Right hindlimb (tissue), 1 donor: ENCODE measurements at places on chromosomes 5 and 9.

- no peak for DNase-seq
These were observed 4.1 kb upstream of the KCNMB1 start for GRCh38 chr5:170393235-170393634.

- DNase-seq, result no peak
These were observed 69.9 kb downstream of the PPARGC1B start for GRCh38 chr5:149799965-149800516.

DNA sequence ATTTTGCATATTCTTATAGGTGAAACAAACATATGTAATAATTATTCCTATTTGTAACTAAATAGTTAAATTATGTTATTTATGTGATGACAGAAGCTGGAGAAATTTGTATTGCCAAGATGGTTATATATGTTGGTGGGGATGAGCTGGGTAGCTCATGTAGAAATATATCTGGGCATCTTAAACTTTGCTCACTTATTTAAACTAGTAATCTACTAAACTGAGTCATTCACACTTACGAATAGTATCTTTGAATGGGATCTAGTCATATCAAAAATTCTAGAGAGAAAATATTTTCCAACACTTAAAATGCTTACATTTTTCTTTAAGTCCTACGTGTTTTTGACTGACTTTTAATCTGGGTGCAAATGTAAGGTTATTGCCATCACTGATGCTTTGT, 44.6 kb upstream of the EIF4EBP3 start:
- DNase-seq, result no peak

- DNase-seq, result no peak
These were observed 13.4 kb downstream of the LIFR start for GRCh38 chr5:38543074-38543473.

- DNase-seq, result no peak
These were observed 206.8 kb upstream of the ITGA1 start for GRCh38 chr5:52580921-52581320.

- no peak for DNase-seq
These were observed 146.5 kb downstream of the PAM start for GRCh38 chr5:102901424-102902134.

DNA sequence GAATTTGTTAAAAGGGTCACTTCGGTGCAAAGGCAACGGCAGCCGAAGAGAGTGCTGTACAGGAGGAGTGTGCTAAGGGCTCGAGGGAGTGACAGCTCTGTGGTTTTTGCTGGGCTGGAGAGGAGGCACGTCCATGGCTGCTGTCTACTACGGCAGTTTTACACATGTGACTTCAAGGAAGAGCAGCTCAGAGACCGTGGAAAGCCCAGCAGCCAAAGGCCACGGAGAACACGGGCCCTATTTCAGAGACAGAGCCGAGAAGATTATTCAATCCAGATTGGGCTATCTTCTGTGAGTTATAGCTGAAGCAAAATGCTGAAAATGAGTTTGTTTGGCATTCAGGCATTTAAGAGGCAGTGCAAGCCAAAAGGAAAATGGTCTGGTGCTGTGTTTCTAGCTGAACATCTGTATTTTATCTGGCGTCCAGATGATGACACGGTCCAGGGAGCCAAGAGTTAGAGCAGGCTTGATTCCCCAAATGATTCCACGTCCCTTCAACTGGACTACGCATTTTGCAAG, 96.4 kb downstream of the RFK start:
- peak; percentile 82 for DNase-seq

DNA sequence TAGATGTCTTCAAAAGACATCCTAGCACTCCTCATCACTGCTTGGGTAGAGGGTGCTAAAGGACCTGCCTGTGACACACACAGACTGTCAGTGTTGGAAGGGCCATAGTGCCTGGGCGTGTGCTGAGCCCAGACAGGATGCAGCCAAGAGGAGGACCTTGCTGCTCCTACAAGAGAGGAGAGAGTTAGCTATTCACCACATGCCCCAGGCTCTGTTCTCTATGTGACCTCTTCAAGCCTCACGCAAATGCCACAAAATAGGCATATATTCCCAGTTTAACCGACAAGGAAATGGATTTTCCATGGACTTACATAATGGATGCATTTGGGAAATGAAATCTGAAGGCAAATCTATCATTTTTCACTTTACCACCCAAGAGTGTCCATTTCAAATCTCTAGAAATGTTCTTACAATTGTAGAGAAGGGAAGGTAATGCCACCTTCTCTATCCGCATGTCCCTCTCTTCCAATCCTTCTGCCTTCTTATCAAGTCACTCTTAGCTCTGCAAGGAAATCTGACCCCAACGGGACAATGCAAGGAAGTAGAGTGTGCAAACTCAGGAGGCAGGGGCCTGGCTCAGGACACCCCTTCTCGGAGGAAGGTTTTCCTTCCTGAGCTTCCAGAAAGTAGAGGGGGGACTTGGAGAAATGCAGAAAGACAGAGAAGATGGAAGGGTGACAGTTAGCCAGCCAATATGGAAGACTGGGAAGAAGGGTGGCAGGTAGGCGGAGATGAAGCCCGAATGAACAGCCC, 49.5 kb downstream of the TRIM32 start:
- no peak for DNase-seq

DNA sequence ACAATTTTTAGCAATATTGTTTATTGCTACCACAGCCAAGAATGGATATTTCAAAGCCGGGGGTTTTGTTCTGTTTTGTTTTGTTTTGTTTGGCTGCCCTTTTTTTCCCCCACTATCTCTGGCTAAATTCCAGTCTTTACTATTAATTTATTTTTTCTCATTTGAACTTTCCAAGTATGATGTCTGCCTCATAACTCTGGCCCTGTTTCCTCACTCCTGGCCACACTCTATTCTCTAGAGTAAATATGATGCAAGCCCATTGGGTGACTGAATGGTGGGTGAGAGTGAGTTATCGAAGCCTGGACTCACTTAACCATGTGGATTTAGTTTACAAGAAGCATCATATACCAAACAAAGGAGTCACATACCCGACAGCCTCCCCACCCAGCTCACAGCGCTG, 41.9 kb downstream of the WDR36 start:
- DNase-seq, result peak; percentile 33

DNA sequence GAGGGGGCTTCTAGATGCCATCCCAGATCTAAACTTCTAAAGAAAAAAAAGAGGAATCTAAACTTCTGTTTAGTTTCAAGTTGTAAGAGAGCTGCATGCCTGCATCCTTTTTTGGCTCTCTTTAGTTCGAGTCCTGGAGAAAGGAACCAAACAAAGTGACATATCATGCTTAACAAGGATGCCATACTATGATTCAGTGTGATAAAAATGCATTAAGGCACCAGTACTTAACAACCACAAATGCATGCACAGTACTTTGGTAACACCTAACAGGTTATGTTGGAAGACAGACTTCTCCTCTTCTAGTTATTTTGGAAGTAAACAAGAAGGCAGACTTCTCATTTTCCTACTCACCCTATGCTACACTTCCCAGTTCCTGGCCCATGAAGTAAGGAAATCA, 27.3 kb downstream of the NME5 start:
- DNase-seq, result no peak

GRCh38 chr5:33364406-33364805, 76.4 kb upstream of the TARS1 start:
- no peak for DNase-seq

GRCh38 chr9:74497748-74498620, 849 bp downstream of the RORB start:
- peak; percentile 33 for DNase-seq

DNA sequence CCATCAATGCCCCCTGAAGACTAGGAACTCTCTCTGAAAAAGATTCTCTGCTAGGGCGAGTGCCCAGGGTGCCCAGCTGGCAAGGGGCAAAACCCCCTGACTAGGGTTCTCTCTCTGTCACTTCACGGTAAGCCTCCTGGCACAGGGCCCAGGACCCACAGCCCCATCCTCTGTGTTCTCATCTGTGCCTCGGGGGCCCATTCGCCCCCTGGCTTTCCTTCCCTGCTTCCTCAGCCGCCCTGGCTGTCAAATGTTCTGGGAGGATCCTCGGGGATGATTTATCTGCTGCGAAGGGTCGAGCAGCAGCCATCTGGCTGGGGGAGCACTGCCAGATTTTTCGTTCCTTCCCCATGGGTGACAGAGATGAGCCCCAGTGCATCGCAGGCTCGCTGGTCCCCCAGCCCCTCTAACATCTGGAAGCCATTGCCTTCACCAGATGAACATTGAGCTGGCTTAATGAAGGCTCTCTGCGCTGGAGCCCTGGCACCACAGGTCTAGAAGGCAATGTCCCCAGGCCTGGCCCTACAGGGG, 24.2 kb downstream of the HMCN2 start:
- peak; percentile 67 for DNase-seq

- peak; percentile 87 for DNase-seq
These were observed 19.8 kb upstream of the NSD1 start for GRCh38 chr5:177113566-177114424.

DNA sequence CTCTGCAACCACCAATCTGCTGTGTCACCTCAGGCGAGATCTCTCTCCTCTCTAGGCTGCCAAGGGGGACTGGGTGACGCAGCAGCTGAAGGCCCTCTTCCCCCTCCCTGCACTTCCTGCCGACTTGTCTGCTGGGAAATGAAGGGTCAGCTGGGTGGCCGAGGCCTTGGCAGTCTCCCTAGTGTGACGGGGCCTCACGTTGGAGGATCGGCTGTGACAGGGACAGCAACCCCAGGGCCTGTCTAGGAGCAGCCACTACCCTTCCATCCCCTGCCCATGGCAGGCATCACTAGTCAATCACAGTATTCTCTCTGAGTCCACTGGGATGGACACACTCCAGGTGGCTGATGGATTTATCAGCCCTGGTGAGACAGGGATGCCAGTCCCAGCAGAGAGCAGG, 107.3 kb upstream of the SARDH start:
- DNase-seq, result peak; percentile 62

DNA sequence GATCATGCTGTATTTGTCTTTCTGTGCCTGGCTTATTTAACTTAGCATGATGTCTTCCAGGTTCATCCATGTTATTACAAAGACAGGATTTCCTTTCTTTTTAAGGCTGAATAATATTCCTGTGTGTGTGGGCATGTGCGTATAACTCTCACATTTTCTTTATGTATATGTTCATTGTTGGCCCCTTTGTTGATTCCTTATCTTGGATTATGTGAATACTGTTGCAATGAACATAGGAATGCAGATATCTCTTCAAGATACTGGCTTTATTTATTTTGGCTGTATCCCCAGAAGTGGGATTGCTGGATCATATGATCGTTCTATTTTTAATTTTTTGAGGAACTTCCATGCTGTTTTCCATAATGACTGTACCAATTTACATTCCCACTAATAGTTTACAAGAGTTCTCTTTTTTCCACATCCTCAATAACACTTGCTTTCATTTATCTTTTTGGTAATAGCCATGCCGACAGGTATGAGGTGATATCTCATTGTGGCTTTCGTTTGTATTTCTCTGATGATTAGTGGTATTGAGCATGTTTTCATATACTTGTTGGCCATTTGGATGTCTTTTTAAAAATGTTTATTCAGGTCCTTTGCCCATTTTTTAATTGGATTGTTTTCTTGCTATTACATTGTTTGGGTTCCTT, 38.0 kb downstream of the CREBRF start:
- no peak for DNase-seq

GRCh38 chr5:102537011-102537410, 38.2 kb upstream of the SLCO6A1 start:
- no peak for DNase-seq

- no peak for DNase-seq
These were observed 2.3 kb downstream of the SSBP2 start for GRCh38 chr5:81748556-81748955.

DNA sequence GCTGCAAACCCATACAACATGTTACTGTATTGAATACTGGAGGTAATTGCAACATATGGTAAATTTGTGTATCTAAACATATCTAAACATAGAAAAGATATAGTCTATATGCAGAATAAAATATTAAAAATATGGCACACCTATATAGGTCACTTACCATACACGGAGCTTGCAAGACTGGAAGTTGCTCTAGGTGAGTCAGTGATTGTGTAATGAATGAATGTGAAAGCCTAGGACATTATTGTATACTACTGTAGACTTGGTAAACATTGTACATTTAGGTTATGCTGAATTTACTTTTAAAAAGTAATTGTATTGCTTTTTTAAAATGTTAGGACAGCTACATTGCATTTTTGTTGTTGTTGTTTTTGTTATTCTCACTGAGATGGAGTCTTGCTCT, 968.8 kb downstream of the TLE1 start:
- no peak for DNase-seq

DNA sequence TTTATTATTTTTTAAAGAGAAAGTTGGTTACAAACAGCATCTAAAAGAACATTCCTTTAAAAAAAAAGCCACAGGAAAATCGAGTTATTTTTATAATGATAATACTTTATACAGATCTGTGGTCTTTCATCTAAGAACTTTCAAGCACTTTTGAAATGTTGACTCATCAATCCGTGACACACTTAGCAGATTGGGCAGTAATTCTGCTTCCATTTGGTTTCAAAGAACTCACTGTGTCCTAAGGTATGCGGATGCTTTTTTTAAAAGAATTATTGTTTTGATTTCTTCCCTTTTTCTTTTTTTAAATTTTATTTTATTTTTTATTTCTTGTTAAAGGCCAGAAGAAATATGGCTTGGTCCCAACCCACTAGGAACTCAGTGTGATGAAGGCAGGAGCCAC, 147.8 kb downstream of the AOPEP start:
- DNase-seq, result no peak

DNA sequence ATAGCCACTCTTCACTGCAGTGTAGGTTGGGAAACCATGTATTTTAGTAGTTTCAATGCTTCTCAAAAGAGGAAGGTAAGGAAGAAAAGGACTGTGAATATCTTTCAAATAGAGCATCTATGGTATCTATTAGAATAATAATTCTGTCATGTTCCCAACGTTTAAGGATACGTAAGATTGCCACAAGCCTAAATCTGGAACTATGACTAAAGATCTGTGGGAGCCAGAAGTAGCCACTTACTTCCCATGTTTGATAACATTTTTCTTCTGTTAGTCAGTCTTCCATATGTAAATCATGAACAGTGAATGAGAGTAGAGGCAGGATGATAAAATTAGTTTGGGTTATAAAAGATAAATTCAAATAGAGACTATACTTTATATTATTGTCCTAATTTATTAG, 16.3 kb upstream of the MROH2B start:
- no peak for DNase-seq

GRCh38 chr5:140372971-140373487, 13.0 kb downstream of the SLC4A9 start:
- DNase-seq, result peak; percentile 88

DNA sequence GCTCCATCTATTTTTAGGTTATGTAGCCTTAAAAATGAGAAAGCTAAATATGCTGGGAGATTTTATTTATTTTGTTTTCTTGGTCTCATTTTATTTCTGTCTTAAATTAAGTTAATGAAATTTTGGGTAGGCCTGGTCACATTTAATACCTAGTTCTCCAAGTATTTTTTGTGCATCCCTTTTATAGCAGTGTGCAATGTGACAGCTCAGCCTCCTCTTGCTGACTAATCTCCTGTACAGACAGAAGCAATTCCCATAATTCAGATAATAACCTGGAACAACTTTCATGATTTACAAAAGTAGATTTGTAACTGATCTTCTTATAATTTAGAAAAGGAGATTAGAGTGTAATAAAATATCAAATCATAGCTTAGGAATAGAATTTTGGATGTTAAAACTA, 403.9 kb downstream of the ADGRV1 start:
- DNase-seq, result no peak

- no peak for DNase-seq
These were observed 28.8 kb upstream of the ROR2 start for GRCh38 chr9:91978740-91979414.

GRCh38 chr5:33558489-33558888, 117.7 kb downstream of the TARS1 start:
- no peak for DNase-seq
